ENCODE measurements at places on chromosomes 3 and 15.

DNA sequence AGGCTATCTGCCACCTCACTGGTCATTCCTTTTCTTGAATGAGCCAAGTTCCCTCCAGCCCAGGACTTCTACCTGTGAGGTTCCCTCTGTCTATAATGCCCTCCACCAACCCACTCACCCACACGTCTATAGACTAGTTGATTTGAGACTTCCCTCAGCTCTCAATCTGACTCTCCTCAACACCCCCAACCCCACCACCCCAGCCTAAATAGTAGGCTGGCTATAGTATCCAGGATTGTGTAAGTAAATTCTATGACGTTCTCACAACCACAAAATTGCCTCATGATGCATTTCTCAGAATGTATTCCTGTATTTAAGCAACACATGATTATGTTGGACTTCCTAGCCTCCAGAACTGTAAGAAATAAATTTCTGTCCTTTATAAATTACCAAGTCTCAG lies 2.2 kb downstream of the PLSCR1 start:
- DNase-seq: no peak

DNA sequence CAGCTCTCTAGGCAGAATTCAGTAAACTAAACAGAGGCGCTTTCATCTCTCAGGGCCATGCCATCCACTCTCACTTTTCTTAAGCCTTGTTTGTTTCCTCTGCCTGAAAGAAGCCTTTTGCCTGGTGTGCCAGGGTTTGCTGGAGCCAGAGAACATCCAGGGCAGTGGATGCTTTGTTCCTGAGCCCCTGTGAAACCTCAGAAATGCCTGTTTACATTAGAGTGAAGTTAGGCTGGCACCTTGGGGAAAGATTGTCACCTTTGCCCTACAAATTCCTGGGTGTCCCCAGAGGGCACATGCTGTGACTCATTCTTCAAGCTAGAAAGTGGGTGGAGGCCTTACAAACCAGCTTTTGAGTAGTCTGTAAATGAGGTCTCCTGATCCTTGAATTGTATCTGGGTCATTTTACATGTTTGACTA lies 10.7 kb upstream of the TRAK1 start:
- DNase-seq: no peak

DNA sequence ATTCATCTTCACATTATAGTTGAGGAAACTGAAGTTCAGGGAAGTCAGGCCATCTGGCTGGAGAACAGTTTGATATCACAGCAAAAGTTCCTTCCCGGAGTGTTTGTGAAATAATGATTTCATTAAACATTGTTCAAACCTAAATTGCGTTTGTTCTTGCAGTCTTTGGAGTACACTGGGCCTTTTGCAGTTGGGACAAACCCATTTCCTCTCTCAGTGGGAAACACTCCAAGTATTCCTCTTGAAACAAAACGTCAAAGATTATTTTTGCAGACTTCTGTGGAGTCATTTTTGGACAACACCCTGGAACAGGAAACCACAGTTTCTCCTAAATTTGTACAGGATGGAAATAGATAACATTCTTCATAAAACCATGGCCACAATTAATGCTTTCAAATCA lies 287.5 kb downstream of the PTPRG start:
- no peak for DNase-seq

GRCh38 chr3:126208182-126208581 lies 27.8 kb upstream of the ALDH1L1 start:
- no peak for DNase-seq

DNA sequence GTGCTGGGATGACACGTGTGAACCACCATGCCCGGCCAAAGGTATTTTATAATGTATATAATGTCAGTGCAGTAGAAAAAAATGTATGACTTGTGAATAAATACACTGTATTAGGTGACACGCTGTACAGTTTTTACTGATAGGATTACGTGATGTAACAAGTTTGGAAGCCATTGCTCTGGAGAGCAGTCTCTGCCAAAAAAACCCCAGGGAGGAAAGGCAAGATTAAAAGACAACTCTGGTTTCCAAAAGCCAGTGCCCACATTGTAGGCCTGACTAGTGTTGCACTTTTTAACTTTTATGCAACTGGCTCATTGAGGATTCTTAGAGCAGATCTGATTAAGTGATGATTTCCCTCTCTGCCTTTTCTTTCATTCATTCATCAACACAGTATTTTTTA lies 62.0 kb upstream of the SLC2A2 start:
- DNase-seq: no peak

DNA sequence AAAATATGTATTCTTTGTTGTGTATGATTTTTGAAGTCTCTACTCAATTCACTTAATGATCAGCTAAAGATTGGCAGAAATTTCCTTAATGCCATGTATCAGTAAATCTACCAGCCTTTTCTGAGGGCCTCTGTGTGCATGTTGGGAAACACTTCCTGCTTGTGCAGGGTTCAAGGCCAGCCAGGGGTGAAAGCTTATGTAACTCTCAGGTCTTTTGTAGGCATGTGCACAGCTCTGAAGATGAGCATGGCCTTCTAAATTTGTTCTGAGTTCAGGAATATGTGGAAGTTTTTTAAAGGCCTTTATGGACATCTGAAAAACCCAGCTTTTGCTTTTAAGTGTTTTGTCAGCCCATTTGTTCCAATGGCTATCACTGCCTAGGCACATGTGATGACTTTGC lies 82.7 kb downstream of the ROBO1 start:
- DNase-seq: no peak

DNA sequence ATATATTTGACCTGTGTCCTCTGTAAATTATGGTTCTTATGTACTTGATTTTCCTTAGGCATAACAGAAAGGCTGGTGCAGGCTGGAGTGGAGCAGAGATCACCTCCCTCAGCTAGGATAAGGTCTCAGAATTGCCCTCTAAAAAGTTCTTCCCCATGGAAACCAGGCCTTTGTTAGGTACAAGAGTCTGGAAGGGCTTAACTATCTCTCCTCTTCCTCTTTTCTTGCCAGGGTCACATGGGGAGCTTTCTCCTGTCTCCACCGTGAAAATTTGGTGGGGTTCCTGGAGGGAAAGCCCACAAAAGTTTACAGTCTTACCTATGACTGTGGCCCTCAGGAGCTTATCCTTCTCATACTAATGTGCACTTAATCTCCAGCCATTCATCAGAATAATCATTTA lies 633.2 kb downstream of the MCTP2 start:
- no peak for DNase-seq

DNA sequence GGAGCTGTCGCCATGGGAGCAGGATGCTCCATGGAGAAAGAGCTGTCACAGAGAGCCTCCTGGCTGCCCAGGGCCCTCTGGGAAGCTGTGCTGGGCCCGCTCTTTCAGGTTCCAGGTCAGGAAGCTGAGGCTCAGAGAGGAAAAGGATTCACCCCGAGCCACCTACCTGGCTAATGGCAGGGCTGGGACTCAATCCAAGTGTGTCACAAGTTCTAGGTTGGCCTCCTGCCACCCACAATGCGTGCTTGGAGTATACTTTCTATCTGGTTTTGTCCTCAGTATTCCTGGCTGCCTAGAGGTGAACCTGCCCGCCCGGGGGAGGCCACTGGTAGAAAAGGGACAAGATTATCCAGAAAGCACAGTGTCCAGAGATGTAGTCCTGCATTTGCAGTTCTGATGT lies 23.6 kb downstream of the FAH start:
- no peak for DNase-seq

- no peak for DNase-seq
These were observed 246.9 kb upstream of the LRTM1 start for GRCh38 chr3:55174747-55175146.

GRCh38 chr15:79296583-79296982 lies 14.1 kb downstream of the ANKRD34C start:
- no peak for DNase-seq

GRCh38 chr3:173275740-173276139 lies 121.8 kb upstream of the NLGN1 start:
- DNase-seq: no peak

GRCh38 chr3:193827040-193827669 lies 234.1 kb downstream of the OPA1 start:
- DNase-seq: no peak

DNA sequence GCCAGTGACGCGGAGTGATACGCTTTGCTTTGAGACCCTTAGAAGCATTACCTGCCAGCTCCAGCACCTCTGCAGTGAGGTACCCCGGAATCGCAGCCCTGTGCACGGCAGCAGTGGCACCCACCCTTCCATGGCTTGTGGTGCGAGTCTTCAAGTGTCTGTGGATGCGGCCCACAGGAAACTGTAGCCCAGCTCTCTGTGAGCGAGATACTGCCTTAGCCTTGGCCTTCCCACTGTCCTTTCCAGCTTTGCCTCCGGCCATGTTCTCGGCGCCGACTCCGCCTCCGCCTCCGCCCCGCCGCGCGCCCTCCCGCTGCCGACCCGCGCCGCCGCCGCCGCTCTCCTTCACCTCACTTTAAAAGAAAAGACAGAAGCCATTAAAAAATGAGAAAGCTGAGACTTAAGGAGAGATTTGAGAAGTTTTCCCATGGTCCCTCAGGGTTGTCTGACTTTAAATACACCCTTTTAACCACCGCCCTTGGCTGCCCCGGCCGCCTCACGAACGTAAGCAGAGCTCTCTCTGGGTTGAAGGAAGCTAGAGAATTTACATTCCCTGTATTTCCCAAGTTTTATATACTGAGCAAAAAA lies 78.5 kb upstream of the FAM174B start:
- DNase-seq: no peak

DNA sequence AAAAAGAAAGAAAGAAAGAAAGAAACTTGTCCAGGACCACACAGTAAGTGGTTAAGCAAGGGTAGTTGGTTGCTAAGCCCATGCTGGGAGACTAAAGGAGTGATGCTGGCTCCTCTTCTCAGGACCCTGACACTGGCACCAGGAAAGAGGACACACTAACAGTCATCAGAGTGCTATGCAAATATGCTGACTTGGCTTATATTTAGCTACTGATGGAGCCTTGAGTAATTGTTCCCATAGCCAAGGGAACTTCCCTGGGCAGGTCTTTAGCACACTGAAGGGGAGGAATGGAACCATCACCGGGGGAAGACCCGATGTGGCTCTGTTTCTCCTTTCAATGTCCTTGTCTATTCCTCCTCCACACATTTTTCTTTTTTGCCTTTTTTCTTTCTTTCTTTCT lies 6.2 kb downstream of the TMEM40 start:
- no peak for DNase-seq

GRCh38 chr15:74540161-74540760 lies 759 bp upstream of the ARID3B start:
- DNase-seq: no peak

DNA sequence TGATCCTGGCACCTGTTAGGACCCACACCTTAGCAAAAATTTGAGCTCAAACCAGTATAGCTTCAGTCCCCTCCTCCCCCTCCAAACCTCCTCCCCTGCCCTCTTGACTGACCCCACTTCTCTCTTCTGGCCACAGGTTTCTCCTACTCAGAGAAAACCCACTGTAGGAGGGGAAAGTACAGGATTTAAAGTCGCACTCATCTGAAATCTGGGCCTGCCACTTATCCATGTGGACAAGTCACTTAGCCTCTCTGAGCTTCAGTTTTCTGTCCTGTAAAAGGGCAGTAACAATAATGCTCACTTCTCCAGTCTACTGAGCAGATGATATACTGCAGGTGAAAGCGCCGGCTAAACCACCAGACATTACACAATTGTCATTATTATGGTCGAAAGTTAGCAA lies 142.7 kb downstream of the MEGF11 start:
- no peak for DNase-seq

- DNase-seq: no peak
These were observed 26.0 kb downstream of the SORD start for GRCh38 chr15:45048794-45049631.

DNA sequence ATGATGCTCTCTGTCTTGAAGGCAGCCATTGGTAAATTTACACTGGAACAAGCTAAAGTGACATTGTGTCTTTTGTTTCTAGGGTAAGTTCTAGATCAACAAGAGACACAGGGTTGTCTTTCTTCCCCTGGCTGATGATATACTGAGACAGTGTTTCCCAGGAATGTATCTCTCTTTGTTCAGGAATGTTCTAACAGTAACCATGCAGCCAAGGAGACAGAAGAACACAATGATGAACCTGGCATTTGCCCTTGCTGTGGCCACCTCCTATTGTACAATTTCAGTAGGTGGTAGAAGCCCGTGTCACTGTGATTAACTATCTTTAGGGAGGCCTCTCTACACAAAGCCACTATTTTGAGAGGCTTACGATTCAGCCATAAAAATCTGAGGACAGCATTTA lies 130.7 kb downstream of the LRTM1 start:
- no peak for DNase-seq

- no peak for DNase-seq
These were observed 178.7 kb downstream of the SSR3 start for GRCh38 chr3:156376199-156376598.

DNA sequence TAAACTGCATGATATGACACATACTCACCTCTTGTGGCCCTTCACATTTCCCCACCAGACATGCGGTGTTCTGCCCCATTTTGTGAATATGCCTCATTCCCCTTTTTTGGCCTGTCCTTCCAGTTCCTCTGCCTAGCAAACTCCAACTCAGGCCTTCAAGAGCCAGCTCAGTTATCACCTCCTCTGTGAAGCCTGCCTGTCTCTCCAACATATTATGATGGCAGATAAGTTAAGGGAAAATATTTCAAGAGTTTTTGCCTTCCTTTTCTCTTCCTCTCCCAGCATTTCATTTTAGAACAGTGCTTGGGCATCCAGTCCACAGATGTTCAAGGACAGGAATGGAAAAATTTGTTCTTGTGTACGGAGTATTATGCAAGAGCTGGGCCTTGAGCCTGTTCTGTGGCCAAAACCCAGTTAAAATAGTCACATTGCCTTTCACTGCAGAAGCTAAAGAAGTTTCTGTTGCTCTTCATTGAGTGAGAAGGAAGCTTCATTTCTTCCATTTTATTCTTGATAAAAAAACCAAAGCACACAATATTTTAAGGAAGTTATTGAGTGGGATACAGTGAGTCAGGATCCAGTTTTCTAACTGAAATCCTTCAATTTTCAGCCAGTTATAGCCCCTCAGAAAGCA lies 192.0 kb downstream of the GHSR start:
- no peak for DNase-seq

DNA sequence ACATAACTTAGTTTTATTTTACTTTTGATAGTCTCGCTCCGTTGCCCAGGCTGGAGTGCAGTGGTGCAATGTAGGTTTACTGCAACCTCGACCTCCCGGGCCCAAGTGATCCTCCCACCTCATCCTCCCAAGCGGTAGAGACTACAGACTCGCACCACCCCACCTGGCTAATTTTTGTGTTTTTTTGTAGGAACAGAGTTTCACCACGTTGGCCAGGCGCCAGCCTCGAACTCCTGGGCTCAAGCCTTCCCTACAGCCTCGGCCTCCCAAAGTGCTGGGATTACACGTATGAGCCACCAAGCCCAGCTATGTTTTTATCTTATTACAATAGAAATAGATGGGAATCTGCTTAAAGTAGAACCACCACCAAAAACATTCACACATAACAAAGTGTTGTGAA lies 2.9 kb downstream of the RNU5A-1 start:
- no peak for DNase-seq

GRCh38 chr3:98359993-98360675 lies 6.5 kb downstream of the OR5K4 start:
- peak; percentile 3 for DNase-seq

- DNase-seq: peak; percentile 76
These were observed 17.5 kb upstream of the FANCD2 start for GRCh38 chr3:10008588-10009344.

GRCh38 chr3:30680789-30681648 lies 74.6 kb downstream of the TGFBR2 start:
- no peak for DNase-seq

Data from stimulated activated CD4-positive, alpha-beta T cell treated with anti-CD3 and anti-CD28 coated beads, Interleukin-12 subunit alpha, Interleukin-12 subunit beta, amount 100 ng/mL, for 4 hours (primary cell).